ENCODE measurements at places on chromosomes 7 and 10.

DNA sequence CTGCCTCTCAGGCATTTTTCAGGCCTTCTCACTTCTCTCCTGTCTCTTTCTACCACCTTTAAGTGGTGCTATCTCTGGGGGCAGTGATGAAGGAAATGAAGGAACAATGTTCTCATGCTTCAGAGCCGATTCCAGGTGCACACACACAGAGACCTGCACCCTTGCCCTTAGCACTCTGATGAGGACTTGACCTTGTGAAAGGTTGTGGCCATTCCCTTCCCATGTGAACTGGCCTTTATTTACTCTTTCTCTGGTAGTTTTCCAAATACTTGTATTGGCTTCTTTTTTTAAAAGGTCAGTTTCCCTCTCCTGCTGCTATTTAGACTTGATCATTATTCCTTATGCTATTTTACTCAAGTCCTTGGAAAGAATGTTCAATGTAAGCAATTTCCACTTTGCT, 188.6 kb downstream of the MDFIC start:
- no peak for DNase-seq

GRCh38 chr10:35043796-35044344, 46.3 kb downstream of the CUL2 start:
- no peak for DNase-seq

GRCh38 chr7:52154382-52154781, 837.8 kb upstream of the COBL start:
- DNase-seq, result no peak

- no peak for DNase-seq
Measured at GRCh38 chr7:79837915-79838314, 296.7 kb upstream of the GNAI1 start.

DNA sequence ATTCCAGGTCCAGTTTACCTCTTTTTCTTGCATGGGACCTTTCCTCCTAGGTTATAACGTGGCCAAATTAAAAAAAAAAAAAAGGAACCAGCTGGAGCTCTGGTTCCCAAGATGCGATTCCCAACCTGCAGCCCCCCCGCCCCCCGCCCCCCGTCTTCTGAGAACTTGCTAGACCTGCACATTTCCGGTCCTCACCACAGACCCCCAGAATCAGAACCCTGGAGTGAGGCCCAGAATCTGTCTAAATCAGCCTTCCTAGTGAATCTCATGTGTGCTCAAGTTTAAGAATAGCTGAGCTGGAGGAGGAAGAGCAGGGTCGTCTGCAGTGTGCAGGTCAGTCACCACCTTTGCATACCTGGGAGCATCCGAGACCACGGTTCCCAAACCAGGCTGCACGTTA, 144.2 kb downstream of the KLF6 start:
- DNase-seq, result no peak

DNA sequence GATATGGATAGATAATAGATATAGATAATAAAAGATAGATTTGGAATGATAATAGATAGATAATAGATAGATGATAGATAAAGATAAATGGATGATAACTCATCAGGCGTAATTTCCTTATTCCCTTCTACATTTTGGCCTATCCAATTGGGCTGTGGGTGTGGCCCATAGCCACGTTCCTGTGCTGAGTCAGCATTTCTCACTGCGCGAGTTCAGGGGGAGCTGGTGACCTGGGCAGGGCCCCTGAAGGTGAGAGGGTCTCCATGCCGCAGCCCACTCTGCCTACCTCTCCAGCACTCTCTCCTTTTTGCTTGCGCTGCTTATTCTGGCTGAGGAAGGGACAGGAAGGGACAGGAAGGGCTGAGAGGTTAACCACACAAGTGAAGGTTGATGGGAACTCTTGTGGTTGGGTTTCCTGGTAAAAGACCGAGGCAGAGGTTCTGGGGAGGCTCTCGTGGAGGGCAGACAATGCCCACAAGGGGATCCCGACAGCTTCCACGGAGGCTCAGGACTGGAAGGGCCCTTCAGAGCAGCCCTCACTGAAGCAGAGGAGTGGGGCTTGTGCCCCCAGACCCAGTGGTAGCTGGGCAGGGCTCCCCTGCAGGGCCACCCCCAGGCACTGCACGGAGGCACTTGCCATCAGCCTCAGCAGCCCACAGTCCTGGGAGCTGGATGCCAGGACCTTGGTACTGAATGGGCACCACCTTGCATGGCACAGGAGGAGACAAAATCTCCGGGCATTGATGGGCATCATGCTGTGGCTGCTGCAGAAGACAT, 247.3 kb upstream of the PITRM1 start:
- DNase-seq, result no peak

Measured in CD4-positive, alpha-beta T cell treated with Interleukin-6 for 4 hours (primary cell).